ENCODE measurements at places on chromosomes 6 and 20. TPM values are rescaled to one million over a fixed set of nuclear protein-coding genes. Genes with fewer than 3 reads are reported as not detected.

- DNase-seq = no peak
Observed at GRCh38 chr6:28632326-28632851, 106.7 kb downstream of the GPX5 start.

- DNase-seq = peak; percentile 70
Observed at GRCh38 chr6:27772261-27773001, 139.8 kb downstream of the OR2B2 start.

- no peak for DNase-seq
Observed at GRCh38 chr6:15036690-15037245, 209.1 kb upstream of the JARID2 start.

- DNase-seq = no peak
Observed at GRCh38 chr20:55569084-55569483, 436.2 kb downstream of the CBLN4 start.

GRCh38 chr6:18328540-18328939 lies 58.6 kb upstream of the RNF144B start:
- DNase-seq = no peak

DNA sequence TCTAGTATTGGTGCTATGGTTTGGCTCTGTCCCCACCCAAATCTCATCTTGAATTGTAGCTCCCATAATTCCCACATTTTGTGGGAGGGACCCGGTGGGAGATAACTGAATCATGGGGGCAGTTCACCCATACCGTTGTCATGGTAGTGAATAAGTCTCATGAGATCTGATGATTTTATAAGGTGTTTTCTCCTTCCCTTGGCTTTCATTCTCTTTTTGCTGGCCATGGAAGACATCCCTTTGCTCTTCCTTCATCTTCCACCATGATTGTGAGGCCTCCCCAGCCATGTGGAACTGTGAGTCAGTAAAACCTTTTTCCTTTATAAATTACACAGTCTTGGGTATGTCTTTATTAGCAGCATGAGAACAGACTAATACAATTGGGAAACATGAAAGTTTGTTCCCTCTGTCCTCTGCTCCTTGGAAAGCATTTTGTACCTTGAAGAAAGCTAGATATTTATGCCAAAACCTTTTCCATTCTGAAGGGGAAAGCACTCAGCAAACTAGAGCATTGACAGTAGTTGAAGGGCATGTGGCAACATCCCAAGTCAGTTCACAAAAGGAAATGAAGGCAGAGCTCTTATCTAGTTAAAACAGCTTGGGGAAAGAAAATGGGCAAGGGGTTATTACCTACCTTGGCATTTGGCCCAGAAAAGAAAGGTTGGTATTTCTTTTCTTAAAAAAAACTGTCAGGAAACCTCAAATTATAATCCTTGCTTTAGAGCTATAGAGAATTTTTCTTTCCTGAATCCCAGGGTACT lies 10.7 kb upstream of the TNFAIP3 start:
- DNase-seq = no peak

GRCh38 chr20:20527661-20528060 lies 159.8 kb downstream of the INSM1 start:
- no peak for DNase-seq

- DNase-seq = peak; percentile 16
Observed at GRCh38 chr6:13573669-13574110, 711 bp upstream of the SIRT5 start.

GRCh38 chr6:15615802-15616201 lies 47.0 kb downstream of the DTNBP1 start:
- no peak for DNase-seq

DNA sequence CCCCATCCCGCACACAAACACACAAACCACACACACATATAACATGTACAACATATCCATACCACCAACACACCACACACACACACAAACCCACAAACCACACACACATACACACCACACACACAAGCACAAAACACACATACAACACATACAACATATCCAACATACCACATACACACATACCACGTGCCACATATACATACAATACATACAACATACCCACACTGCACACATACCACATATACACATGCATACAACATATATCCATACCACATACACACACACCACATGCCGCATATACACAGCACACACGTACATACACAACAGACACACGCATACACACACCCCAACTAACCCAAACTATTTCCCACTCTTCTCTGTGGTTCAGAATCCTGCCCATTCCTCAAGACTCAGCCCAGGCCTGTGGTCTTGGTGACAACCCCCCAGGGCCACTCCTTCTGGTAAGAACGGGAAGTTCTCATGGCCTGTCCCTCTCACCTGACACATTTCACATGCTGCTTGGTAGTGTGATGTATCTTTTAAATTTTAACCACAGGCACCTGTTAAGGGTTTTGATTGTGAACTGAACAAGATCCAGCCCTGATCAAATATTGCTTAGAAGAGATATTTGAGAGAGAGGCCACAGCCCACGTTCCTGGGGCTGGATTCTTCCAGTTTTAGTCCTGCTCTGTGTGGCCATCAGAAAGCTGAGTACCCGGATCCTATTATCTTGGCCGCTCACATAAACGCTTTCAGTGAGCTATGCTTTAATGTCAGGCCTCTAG lies 55.9 kb upstream of the KCNK16 start:
- no peak for DNase-seq

- no peak for DNase-seq
Observed at GRCh38 chr6:85000001-85000400, 235.6 kb upstream of the TBX18 start.

- peak; percentile 1 for DNase-seq
Observed at GRCh38 chr6:117167520-117168271, 97.7 kb upstream of the VGLL2 start.

- DNase-seq = no peak
Observed at GRCh38 chr6:43763812-43764522, 6.0 kb upstream of the VEGFA start.

DNA sequence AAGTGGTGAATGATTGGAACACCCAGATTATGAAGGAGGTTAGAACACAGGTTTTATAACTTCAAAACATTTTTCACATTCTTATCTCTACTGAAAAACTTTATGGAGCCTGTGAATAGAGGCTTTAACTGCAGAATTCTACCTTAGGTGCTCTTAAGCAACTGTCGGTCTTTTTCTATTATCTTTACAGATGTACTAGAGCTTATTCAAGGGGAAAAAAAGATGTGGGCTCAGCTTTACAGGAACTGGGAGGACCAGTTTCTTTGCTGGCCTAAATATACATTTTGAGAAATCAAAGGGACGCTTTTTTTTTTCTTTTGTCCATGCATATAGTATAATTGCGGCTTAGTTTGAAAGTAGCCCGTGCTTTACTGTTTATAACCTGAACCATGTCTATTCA lies 58.9 kb downstream of the UST start:
- DNase-seq = peak; percentile 11

- no peak for DNase-seq
Observed at GRCh38 chr20:61497029-61497627, 245.1 kb downstream of the CDH4 start.

- DNase-seq = no peak
Observed at GRCh38 chr20:54276577-54277169, 68.8 kb downstream of the PFDN4 start.

DNA sequence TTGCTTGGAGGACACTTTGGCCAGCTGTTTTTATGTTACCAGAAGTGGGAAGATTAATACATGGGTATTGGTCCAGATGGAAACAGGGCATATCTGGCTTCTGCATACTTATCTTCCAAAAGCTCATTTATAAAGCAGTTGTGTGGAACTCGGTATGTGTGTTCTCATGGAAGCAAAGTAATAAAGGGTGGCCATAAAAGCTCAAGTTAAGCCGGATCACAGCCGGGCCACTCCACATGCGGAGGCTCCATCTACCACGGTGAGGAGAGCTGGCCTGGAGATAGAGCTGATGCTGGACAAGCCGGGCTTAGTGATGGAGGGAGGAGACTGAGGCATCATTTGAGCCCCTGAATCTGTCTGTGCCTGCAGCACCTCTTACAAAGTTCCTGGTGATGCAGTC lies 38.6 kb upstream of the KIF16B start:
- DNase-seq = no peak

GRCh38 chr20:8589956-8590355 lies 457.9 kb downstream of the PLCB1 start:
- no peak for DNase-seq

DNA sequence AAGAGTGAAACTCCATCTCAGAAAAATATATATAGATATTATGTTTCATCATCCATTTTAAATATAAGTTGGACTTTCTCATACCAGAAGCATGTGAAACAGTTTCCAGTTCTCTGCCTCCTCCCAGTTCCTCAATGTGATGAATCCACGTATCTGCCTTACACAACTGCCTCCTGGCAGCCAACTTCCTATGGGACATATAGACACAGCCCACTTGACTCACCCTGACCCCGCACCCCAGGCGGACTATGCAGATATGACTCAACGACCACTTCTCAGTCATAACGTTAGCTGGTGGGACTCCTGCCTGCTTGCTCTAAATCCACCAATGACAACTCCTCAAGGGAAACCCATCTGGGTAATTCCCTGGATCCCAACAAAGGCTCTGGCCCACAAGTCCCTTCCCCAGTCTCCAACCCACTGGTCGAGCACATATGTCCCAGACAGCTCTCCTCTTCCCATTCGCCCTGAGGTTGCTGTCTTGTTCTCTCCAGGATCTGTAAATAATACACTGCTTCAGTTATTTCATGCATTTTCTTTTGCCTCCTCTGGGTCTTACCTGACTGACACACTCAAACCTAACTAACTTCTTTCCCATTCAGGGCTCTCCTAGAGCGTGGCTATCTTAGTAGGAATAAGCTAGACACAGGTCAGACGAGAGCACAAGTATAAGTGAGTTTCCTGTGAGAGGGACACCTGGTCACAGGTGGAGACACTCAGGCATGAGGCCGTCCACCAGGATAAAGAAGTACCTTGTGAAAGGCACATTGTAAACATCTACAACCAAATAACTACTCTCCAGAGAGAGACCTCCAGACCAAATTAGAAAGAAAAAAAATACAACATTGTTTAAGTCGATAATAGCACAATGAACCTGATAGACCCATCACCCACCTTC lies 548.5 kb downstream of the CD83 start:
- no peak for DNase-seq

- peak; percentile 45 for DNase-seq
Observed at GRCh38 chr6:83430611-83431544, at the start of gene ME1. Gene ME1, minus strand, starts transcription at chr6:83431051. Its CDS starts 97 bp downstream, at chr6:83430954.

DNA sequence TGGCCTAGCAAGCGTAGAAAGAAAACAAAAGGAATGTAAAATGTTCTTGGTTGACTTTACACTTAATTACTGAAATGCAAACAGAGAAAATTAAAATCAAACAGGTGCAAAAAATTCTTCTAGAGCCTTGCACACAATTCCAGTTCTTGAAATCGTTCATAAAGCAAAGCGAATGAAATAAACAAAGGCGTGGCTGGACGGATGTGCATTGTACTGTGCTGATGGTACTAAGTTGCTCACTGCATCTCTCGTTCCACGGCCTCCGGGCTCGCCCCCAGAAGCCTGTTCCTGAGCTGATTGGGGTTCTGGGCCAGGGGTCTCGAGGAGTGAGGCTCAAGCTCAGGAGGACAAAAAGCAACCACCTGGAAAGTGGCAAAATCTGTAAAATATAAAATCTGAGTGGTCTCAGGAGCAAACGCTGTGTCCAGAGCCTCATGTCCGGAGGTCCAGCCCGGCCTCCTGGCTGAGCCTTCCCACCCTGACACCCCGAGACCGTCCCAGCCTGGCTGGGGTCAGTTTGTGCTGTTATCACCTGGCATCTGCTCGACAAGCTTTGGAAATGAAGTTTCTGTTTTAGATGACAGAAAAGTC lies 71.3 kb downstream of the TTLL2 start:
- DNase-seq = no peak

DNA sequence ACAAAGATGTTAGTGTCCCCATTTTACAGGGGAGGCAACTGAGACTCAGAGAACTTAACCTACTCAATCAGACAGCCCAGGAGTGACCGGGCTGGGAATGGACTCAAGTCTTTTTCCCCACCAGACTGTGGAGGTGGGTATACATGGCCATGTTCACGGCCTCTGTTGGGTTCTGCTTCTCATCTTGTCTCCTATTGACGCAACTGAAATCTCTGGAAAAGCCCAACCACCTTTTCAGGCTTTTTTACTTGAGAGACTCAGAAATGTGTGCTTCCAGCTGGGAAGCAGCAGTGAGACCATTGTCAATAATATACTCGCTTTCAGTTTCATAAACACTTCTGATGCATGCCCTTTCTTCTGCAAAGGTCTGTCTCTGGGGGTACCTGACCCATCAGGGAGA lies 70.7 kb downstream of the SOBP start:
- no peak for DNase-seq

- no peak for DNase-seq
Observed at GRCh38 chr20:63295846-63296245, 2.9 kb downstream of the COL20A1 start.

GRCh38 chr6:68427630-68428029 lies 207.5 kb upstream of the ADGRB3 start:
- DNase-seq = no peak

DNA sequence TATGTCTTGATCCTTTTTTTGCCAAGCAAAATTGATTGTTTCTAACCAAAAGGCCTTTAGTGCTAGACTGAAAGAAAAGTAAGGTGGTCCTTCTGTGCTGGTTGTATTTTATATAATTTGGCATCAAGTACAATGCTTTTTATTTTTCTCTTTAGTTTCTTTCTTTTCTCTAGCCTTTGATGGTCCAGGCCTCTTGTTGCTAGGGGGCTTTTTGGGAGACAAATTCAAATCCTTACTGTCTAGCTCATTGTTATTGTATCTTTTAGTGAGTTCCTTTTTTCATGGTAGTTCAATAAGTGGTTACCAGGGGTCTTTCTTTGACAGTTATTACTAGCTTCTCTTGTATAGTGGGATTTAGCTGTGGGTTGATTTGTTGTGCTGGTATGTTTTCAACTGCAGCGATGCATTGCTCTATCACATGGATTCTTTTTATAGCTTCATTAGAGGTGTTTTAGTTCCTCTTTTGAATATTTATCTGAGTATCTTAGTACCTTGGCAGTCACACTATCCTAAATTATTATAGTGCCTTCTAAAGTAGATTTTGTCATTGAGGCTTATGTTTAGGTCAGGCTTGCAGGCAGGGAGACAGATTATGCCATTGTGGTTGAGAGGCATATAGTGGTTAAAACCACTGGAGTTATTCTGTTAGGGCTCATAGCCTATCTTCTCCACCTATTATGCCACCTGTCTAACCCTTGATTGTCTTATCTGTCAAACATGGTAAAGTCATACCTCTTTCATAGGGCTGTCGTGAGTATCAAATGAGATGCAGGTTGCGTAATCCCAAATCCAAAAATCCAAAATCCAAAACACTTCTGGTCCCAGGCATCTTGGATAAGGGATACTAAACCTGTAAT lies 49.5 kb downstream of the KCNS1 start:
- no peak for DNase-seq

- no peak for DNase-seq
Observed at GRCh38 chr20:62487561-62488354, 12.0 kb upstream of the GATA5 start.

CAPN11 gene
- polyA plus RNA-seq = 0.26 TPM

ANKRD6 gene
- polyA plus RNA-seq = 26.0 TPM

STX11 gene
- polyA plus RNA-seq = 2.2 TPM

ZNF292 gene
- polyA plus RNA-seq = 51.9 TPM

KIAA1755 gene
- polyA plus RNA-seq = 4.0 TPM

CHMP4B gene
- polyA plus RNA-seq = 117 TPM

GNAS-AS1 gene
- polyA plus RNA-seq = 0.55 TPM

RIPPLY2 gene
- not detected for polyA plus RNA-seq

SH3BGRL2 gene
- 45.8 TPM for polyA plus RNA-seq

ARHGAP40 gene
- polyA plus RNA-seq = 0.35 TPM

LSM14B gene
- polyA plus RNA-seq = 52.8 TPM

RBM24 gene
- 3.1 TPM for polyA plus RNA-seq

ZNF334 gene
- 46.7 TPM for polyA plus RNA-seq

TNF gene
- not detected for polyA plus RNA-seq

SUMO4 gene
- 0.79 TPM for polyA plus RNA-seq
